Progenitor cell of endocrine pancreas (in vitro differentiated cells): ENCODE measurements at places on chromosomes 11 and 22.

- DNase-seq = no peak
Observed at GRCh38 chr11:31479066-31479465, 30.4 kb downstream of the IMMP1L start.

GRCh38 chr11:112279901-112280267, 19.2 kb upstream of the PLET1 start:
- peak; percentile 65 for DNase-seq

GRCh38 chr11:90701716-90702115, 478.9 kb upstream of the CHORDC1 start:
- DNase-seq = no peak

- DNase-seq = peak; percentile 62
Observed at GRCh38 chr11:22666688-22667439, 453 bp downstream of the GAS2 start.

- no peak for DNase-seq
Observed at GRCh38 chr22:27628891-27629631, 172.5 kb downstream of the MN1 start.

- no peak for DNase-seq
Observed at GRCh38 chr22:49393526-49393925, 434.1 kb downstream of the BRD1 start.

- DNase-seq = peak; percentile 41
Observed at GRCh38 chr11:125871391-125872137, 15.9 kb upstream of the HYLS1 start.

DNA sequence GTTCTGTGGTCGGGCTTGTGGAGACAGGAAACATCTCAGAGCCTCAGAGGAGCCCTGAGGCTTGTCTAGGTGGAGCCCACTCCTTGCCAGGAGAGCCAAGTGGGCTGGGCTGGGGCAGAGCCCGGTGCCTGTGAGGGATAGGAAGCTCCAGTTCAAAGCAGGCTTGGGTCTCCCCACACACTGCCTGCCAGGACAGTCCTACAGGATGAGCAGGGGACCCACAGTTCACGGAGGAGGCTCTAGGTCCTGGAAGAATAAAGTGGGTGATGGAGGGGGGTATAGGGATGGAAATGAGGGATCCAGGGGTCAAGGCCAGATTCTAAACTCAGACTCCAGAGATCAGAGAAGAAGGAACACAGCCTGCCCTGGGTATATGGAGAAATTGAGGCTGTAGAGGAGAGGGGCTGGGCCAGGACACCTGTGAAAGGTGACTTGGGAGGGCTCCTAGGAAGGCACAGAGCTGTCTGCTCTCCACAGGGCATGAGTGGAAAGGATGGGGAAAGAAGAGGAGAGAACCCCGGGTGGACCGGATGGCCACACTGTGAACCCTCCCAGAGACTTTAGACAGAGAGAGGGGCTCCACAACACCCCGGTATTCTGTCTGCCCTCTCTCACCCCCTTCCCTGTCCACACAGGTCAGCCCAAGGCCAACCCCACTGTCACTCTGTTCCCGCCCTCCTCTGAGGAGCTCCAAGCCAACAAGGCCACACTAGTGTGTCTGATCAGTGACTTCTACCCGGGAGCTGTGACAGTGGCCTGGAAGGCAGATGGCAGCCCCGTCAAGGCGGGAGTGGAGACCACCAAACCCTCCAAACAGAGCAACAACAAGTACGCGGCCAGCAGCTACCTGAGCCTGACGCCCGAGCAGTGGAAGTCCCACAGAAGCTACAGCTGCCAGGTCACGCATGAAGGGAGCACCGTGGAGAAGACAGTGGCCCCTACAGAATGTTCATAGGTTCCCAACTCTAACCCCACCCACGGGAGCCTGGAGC, 7.4 kb downstream of the IGLL5 start:
- no peak for DNase-seq

GRCh38 chr22:39559456-39560105, 11.0 kb upstream of the CACNA1I start:
- peak; percentile 37 for DNase-seq

DNA sequence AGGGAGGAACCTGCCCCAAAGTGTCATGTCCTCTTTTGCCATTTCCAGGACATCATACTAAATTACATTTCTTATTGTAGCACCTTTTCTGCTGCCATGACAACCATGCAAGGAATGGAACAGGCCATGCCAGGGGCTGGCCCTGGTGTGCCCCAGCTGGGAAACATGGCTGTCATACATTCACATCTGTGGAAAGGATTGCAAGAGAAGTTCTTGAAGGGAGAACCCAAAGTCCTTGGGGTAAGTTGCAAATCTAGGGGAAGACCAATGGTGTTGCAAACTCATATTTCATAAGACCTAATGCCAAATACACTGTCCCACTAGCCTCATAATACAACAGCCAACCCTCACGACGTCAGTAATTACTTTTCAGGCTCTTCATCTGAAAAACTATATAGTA, 11.7 kb downstream of the MS4A4A start:
- DNase-seq = no peak
